ENCODE measurements at places on chromosomes 2 and 18.

DNA sequence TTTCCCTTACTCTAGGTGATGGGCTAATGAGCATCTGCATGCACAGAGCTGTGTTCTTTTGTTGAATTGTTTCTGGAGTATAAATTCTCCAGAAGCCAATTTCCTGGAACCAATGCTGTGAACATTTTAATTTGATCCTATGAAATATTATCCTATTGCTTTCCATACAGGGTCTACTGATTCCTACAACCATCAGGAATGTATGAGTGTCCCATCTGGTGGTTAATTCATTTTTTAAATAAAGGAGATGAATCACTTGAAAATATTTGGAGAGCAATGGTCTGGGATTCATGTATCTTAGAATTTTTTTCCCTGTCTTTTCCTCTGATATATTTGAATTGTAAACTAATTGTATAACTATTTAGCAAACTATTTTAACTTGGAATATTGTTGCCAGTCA, 14.0 kb downstream of the KIF5C start:
- no peak for DNase-seq

DNA sequence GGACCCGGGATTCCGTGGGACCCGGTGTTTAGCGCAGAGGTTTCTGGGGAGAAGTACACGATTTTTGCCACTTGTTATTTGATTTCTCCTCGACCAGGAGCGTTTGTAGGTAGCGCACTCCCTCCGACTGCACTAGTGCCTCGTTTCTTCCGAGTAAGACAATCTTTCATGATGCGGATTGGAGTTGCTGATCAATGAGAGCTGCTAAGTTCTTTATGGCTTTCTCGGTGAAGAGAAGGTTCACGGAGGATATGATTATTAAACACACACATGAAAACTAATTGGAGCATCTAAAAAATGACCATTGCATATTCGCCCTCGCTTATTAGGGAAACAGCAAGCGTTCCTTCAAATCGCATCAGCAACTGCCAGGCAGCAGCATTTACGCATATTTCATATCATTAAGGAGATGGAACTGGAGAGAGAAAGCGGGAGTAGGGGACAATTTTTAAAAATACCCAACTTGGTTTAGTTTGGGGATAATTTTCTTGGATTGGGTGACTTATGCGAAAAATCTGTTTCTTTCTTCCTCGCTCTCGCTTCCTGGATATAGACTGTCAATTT, 616 bp downstream of the EML6 start:
- DNase-seq: no peak

GRCh38 chr2:161484061-161484460, 68.0 kb downstream of the TBR1 start:
- no peak for DNase-seq

DNA sequence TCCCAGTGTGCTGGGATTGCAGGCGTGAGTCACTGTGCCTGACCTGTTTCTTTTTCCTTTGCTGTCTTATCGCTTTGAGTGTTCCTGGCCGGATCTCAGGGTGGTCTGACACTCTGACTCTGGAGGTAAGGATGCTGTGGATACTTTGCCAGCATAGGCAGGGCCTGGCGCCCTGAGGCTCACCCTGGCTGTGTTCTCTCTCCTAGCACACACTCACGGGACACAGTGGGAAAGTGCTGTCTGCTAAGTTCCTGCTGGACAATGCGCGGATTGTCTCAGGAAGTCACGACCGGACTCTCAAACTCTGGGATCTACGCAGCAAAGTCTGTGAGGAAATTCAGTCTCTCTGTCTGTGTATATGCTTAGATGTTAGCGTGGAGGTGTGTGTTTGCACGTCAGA, 18.0 kb upstream of the SAG start:
- no peak for DNase-seq

DNA sequence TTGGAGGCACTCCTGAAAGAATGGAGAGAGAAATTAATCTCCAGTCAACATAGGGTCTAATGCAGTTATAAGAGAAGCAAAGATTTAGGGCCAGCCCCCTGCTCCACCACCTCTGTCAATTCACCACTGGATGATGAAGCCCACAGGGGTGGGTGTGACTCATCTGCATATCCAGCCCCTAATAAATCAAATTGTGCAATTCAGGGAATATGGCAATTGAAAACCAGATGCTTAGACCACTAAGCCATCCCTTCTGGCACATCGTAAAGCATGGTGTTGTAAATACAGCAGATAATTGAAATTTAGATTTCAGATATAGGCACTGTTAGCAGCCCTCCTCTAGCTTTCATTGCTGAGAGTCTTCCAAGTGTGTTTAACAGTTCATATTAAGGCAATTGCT, 541.4 kb downstream of the PARD3B start:
- DNase-seq: no peak

- no peak for DNase-seq
These were observed 54.4 kb upstream of the MYO3B start for GRCh38 chr2:170123593-170123992.

DNA sequence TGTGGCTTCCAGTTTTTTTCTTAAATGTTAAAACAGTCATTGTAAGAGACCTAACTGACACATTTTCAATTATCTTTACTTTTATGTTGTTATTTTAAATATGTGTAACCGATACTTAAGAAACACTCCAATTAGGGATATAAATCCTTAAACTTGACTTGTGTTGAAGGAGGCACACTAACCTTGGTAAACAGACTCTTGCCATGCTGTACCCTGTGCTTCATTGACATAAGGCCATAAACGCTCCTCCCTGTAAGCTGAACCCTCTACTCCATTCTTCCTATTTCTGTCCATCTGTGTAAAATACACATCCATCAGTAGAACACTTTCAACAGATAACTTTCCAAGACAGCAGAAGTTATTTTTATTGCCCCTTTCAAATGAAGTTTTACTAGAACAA, 780.5 kb upstream of the FAM98A start:
- DNase-seq: no peak

GRCh38 chr2:104914509-104914908, 60.6 kb downstream of the POU3F3 start:
- no peak for DNase-seq

- DNase-seq: no peak
These were observed 48.5 kb upstream of the LYPD6B start for GRCh38 chr2:148989882-148990493.

DNA sequence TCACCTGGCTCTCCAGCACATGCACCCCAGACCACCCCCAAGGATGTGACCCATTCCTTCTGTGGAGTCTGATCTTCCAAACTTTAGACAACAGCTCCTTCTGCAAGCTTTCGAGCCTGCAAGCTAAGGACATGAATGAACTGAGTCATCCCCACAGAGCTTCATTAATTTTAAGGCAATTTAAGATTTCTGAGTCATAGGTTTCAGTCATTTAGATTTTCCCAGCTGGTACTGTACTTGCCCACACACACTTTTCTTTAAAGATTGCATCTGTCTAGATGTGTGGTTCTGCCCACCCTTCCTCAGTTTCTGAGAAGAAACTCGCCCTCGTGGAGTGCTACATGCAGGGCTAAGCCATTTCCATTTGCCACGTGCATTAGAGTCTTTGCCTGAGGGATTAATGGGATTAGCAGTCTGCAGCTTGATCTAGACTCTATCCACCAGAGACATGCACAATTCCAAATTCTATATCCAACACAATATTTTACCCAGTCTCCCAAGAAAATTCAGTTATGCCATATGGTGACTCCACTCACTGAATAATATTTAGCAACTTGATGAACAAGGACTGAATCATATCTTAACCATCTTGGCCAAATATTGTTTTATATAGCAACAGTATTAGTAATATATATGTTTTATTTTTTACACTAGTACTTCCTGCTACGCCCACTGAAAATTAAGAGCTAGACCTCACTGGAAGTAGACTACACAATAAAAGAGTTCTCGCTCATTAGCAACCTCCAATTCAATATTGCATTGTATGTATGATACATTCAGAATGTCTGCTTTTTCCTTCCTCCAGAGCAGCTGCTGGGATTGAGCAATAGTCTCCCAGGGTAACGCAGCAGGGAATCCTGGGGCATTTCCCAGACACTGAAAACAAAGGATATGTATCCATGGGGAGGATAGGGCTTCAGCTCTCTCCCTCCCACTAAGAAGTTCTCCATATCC, 14.3 kb upstream of the TRIB2 start:
- peak; percentile 69 for DNase-seq

DNA sequence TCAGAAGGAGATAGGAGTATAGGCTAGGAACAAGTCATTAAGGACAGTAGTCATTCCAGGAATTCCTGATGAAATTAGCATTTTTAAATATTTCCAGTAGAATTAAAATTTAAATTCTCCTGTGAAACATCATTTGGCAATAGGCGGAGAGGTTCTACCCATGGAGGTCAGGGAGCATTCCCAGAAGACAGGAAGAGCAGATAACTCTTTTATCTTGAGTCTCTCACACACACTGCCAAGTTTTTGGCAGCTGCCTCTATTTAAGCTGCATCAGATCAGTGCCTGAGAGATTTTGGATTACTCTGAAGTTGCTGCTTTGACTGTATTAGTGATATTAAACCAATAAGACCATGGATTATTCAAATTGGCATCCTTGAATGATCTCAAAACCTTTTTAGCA, 714.7 kb downstream of the EPHA4 start:
- DNase-seq: no peak

DNA sequence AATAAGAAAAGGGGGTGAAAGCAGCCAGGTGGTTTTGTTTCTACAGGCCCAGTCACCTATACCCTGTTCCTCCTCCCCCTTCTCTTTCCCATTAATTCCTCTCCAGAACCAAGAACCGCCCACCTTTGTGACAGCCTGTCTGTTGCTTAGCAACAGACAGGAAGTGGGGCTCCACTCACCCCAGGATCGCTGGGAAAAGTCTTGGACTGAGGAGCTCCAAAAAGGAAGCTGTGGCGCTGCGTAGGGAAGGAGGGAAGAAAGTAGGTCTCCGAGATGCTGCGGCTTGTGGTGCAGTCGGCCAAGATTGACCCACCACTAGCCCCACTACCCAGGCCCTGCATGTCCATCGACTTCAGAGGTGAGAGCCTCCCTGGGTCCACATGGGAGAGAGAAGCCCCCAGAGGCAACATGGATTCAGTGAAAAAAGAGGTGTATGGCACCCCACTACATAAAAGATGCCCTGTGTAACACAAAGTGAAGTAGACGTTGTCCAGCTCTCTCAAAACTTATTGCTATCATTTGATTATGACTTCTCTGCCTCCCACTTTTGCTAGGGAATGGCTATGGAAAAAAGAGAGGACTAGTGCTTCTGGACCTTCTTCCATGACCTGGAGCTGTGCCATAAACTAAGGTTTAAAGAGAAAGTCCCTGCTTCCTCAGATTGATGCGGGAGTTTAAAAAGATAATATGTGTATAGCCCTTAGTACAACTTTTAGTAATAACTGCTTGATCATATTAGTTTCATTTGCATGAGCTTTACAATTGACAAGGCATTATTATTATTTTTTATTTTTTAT, at the start of gene FER1L5:
TSS of gene FER1L5 (plus strand) at position 201 of the 797 bp plus-strand sequence. CDS start at position 274, 73 bp downstream.
- DNase-seq: peak; percentile 41

DNA sequence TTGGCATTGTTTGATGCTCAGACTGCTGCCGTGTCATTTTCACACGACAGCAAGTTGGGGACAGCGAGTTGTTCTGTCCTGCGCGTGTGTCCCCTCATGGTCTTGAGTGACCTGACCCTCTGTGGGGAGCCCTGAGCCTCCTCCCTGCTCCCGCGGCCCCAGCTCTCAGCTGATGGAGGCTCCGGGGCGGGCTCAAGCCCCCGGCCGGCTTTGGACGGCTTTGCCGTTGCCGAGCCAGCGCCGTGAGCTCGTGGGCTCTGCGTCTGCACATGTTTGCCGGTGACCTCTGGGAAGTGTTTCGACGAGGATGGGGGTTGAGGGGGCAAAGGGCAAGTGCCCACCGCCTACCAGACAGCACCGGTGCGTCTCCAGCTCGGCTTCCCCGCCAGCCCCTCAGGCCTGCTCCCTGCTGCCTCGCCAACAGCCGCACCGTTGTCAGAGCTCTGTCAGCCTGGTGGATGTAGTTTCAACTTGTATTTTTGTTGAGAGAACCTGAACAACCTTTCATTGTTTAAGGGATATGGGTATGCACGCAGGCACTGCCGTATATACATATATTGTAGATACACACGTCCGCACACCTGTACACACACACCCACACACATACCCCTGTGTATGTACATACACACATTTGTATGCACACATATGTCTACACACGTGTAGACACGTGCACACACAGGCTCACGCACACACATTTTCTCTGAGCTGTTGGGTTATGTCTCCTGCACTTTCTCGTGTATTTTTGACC, 13.7 kb downstream of the PDCD1 start:
- DNase-seq: no peak

DNA sequence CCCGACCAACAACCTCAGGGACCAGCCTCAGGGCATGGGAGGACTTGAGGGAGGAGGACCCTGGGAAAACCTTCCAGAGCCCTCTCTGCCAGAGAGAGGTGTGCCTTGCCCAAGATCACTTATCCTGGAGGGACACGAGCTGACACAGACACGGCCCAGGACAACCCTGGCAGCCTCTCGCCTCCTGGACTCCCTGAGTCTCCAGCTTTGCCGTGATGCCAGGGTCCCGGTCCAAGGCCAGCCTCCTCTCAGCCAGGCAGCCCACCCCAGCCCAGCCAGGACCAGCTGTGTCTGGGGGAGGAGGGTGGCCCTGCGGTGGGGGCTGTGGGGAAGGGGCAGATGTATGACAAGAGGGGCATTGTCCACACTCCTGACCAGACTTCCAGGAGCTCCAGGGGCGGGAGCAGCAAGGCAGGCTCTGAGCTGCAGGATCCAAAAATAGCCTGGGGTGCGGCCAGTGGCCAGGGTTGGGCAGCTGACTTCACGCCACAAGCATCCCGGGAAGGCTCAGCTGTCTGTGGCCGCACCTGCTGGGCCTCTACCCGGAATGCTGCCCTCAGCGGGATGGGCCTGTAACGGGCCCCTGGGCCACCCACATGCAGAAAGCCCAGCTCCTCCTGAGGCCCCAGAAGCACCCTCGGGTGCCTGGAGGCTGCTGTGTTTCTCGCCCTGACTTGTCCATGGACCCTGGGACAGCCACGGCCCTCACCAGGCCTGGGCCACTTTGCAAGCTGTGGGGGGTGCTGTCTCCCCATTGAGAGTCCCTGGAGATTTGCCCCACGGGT, 65.5 kb upstream of the GPC1 start:
- no peak for DNase-seq

Measured in activated effector memory CD4-positive, alpha-beta T cell treated with anti-CD3 and anti-CD28 coated beads, Interleukin-2, amount 50 U/mL, for 16 hours (primary cell).